ENCODE measurements at places on chromosomes 3 and 15.

DNA sequence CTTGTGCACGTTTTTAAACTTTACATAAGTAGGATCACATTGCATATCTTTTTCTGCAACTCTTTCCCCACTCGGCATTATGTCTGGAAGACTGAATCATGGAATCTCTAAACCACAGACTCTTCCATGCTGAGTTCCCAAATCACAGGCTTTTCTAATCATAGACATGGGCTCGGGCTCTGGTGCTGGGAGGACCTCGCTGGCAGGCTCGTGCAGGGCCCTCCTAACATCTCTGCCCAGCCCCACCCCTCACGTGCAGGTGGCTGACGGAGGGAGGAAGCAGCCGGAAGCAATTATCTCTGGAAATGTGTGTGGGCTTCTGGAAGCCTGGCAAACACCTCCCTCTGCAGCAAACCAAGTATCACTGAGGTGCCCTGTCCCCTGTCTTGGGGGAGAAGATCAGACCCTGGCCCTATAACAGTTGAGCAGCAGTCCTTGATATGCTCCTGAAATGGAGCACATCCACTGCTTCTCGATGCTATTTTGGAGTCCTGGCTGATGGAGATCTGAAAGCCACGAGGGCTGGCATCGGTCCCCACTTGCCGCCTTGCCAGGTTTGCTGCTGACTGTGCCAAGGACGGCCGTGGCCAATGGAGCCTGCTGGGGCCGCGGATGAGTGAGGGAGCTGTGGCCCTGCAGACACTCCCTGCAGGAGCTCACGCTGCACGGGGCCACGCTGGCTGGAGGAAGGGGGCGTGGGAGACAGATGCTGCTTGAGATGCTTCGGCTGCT is 4.4 kb upstream of the IQSEC1 start:
- no peak for DNase-seq

DNA sequence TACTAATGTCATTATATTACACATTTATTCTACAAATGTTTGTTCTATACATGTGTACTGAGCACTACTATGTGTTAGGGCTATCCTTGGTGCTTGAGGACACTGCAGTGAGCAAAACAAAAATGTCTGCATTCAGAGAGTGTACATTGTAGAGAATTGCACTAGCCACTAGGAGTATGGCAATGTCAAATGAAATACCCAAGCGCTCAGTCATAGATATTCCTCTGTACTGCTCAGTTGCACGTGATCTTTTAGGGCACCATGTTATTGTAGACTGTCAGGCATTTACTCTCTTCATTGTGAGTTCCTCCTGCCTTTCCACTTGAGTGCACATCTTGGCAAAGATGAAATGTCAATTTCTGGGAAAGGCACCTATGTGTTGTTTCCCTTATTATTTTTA is 36.8 kb downstream of the FNDC3B start:
- DNase-seq, result no peak

DNA sequence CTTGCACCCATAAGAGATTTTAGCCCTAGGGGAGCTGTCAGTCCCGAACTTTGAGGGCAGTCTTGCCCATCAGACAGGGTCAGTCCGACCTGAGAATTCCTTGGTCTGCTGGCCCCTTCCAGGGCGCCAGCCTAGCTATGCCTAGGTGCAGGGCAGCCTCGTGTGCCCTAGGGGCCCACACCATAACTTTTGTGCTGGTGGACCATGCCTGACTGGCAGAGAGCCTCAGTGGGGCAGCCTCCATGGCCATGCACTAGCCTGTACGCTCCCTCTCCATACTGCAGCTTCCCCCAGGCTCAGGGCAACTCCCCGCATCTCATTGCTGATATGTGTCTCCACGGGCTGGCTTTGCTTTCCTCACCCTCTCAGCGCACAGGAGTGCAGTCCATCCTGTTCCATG is 835.8 kb upstream of the ALCAM start:
- no peak for DNase-seq

DNA sequence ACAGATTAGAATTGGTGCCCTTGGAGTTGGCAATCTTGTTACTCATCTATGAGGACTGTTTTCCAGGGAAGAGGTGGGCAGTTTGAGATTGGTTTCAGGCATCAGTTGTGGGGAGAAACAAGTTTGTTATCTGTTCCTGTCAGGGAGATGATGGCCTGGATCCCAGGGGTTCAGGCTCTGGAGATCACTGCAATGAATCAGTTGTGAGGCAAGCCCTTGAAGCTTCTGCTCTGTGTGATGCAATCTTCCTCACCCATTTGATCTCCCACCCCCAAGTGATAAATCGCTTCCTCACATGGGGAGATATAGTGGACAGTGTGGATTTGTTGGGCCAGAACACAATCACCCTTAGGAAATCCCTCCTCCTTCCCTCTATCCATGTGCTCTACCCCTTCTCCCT is 276.6 kb upstream of the LRTM1 start:
- DNase-seq, result no peak

GRCh38 chr3:55471522-55472280 is 15.4 kb downstream of the WNT5A start:
- no peak for DNase-seq

DNA sequence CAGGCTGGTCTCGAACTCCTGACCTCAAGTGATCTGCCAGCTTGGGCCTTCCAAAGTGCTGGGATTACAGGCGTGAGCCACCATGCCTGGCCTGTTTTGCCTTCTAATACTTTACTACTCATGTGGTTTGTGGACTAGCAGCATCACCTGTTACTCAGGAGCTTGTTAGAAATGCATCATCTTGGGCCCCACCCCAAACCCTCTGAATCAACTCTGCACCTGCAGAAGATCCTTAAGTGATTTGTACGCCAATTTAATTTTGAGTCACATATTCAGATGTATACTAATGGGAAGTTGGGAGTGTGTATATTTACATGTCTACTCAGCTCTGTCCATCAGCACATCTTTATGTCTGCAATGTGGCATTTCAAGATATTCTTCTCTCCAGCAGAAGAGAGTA is 6.1 kb downstream of the TBC1D21 start:
- no peak for DNase-seq

- no peak for DNase-seq
Measured at GRCh38 chr3:188416041-188416440, 262.1 kb downstream of the LPP start.
